ENCODE measurements at places on chromosomes 2 and 18. TPM values are rescaled to one million over a fixed set of nuclear protein-coding genes. Genes with fewer than 3 reads are reported as not detected.

Gene TIMM21
- total RNA-seq = 18.6 TPM

Gene CNGA3
- total RNA-seq = not detected

Gene MC5R
- not detected for total RNA-seq

Gene TSPYL6
- not detected for total RNA-seq

Gene NEB
- total RNA-seq = 0.91 TPM

Gene VWC2L
- not detected for total RNA-seq

Measured in T-cell (primary cell).